Left lung (tissue), 14 donors: ENCODE measurements at places on chromosomes 5 and 9. TPM values are rescaled to one million over a fixed set of nuclear protein-coding genes. Genes with fewer than 3 reads are reported as not detected.

- DNase-seq = no peak
These were observed 1.6 kb upstream of the MGAT1 start for GRCh38 chr5:180804129-180804618.

- no peak for DNase-seq
These were observed 323.7 kb upstream of the RPS23 start for GRCh38 chr5:82601861-82602260.

DNA sequence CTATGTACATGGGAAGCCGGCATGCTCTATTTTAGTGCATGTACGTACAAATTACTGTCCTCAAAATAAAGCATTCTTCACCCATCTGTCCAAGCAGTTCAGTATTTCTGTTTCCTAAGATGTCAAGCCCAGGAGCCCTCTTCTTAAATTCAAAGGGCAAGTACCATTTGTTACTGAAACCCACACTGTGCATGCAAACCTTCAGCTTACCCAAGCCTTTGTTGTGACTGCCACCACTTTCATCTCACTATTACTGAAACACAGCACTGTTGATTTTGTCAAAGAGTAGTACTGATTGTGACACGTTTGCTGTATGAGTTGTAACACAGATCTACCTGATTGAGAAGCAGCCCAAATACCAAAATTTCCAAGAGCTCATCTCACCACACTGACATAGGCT lies 390.4 kb upstream of the IZUMO3 start:
- no peak for DNase-seq

- DNase-seq = no peak
These were observed 15.5 kb upstream of the HSD17B3 start for GRCh38 chr9:96317335-96317980.

- DNase-seq = no peak
These were observed 25.3 kb upstream of the IFNE start for GRCh38 chr9:21507483-21507790.

GRCh38 chr9:33472881-33473615 lies 676 bp downstream of the NOL6 start:
- no peak for DNase-seq

- DNase-seq = no peak
These were observed 18.2 kb upstream of the DAB2IP start for GRCh38 chr9:121633119-121633714.

DNA sequence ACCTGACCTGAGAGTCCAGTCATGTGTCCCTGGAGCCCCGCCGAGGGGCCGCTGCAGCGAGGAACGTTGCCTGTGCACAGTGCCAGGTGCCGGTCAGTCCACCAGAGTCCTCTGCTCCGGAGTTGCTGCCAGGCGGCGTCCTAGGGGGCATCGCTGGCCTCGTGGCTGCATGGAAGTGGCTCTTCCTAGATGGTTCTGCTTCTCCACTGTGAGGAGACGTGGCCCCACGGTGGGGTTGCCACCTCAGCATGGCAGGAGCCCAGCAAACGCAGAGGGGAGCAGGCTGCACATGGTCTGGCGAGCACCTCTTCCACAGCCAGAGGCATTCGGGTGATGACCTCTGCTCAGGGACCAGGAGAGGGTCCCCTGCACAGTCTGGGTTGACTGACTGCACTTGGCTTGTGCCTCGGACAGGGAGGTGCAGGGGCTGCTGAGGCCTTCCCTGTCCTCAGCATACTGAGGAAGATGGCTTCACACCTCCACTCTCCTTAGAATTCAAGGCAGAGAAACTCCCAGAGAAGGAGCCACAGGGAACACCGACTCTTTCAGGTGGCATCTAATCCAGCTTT lies 25.9 kb upstream of the POMT1 start:
- DNase-seq = peak; percentile 71

GRCh38 chr9:136488247-136489214 lies 5.7 kb upstream of the SEC16A start:
- peak; percentile 45 for DNase-seq

- no peak for DNase-seq
These were observed 244.5 kb downstream of the NR3C1 start for GRCh38 chr5:143159031-143159430.

DNA sequence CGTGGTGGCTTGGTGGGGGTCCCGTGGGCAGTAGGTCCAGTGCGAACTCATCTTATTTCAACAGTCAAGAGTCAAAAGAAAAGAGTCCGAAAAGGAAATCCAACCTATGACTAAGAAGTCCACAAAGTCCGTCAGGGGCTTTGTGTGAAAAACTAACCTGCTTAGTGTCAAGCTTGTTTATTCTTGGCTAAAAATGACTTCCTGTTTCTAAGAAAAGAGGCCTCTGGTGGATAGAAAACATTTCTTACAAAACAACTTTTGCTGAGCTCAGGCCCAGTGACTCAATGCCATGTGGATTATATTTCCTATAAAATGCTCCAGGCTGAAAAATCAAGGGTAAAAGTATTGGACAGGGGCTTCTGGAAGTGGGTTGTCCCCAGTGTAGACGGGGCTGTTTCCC lies 105.9 kb downstream of the GADD45G start:
- DNase-seq = no peak

DNA sequence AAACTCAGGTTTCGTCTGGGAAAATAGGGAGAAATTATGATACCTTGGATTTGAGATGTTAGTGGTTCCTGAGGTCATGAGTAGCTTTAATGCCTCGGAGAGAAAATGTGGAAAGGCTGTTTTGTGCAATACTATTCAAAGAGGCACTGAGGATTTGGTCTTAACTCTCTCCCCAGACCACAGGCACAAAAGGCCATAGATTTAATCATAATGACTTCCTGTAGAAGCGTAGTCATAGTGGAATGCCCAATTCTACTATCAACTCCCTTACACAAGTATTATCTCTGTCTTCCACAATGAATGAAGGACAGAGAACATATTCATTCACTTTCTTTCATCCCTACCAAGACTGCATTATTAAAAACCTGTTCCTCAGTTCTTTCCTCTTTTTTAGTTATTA lies 153.0 kb upstream of the FTMT start:
- no peak for DNase-seq

Gene RGS7BP
- polyA plus RNA-seq = 17.1 TPM

Gene TAF1L
- 0.16 TPM for polyA plus RNA-seq

GRCh38 chr5:57368010-57368409 lies 114.6 kb downstream of the ACTBL2 start:
- DNase-seq = no peak

Gene NUDCD2
- polyA plus RNA-seq = 55.0 TPM

- no peak for DNase-seq
These were observed 397.1 kb downstream of the MAN2A1 start for GRCh38 chr5:110086658-110087388.

Gene GRIN3A
- 2.4 TPM for polyA plus RNA-seq

Gene FOXI1
- polyA plus RNA-seq = not detected

Gene FGF1
- 1.9 TPM for polyA plus RNA-seq

DNA sequence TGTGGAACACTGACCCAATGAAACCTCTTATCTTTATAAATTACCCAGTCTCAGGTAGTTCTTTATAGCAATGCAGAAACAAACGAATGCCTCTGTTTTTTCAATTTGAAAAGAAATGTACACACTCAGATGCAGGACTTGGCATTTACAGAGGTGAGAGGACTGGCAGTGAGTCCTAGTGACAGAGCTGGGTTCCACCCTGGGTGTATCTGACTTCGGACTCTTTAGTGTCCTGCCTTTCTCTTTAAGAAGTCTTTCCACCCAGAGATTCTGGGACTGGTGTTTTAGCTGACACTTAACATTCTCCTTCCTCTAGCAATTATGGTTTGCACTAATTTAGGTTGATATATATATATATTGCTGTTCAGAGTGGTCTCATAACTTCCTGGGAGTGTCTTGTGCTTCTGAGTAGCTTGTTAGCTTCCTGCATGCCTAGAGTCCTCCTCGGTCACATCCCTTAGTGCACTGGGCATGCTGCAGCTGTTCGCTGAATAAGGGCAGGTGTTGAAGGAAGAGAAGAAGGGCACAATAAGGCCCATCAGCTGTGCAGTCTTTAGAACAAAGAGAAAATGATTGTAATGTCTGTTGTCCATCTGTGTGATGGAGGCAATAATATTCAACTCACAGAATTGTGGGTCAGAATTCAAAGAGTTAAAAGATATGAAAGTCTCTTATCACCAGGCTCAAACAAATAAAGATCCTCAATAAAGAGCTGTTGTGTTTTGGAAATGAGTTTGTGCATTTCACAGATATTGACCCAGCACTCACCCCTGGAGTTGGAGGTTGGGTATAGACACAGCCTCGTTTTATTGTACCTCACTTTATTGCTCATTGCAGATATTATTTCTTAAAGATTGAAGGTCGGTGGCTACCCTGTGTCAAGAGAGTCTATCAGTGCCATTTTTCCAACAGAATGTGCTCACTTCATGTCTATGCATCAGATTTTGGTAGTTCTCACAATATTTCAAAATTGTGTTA lies 187.1 kb downstream of the TRIM32 start:
- DNase-seq = no peak

DNA sequence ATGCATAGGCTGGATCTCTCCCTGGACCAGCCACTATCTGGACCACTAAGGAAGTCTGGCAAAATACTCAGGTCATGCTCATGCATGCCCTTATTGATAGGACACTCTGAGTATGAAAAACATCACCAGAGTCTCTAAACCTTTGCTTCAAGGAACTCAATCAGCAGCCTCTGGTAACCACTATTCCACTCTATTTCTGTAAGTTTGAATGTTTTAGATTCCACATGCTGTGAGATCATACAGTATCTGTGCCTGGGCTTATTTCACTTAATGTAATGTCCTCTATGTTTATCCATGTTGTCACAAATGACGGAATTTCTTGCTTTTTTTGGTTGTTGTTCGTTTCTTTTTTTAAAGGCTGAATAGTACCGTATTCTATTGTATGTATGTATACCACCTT lies 68.3 kb downstream of the TARS1 start:
- DNase-seq = no peak

DNA sequence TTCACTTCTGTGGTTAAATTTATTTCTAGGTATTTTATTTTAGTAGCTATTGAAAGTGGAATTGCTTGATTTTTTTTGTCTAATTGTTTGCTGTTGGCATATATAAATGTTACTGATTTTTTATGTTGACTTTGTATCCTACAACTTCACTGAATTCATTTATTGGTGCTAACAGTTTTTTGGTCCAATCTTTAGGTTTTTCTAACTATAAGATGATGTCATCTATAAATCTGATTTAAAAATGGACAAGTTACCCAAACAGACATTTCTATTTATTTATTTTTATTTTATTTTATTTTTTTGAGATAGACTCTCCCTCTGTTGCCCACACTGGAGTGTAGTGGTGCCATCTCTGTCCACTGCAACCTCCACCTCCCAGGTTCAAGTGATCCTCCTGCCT lies 162.3 kb downstream of the COX7C start:
- DNase-seq = no peak
